ENCODE measurements at places on chromosomes 2 and 18.

DNA sequence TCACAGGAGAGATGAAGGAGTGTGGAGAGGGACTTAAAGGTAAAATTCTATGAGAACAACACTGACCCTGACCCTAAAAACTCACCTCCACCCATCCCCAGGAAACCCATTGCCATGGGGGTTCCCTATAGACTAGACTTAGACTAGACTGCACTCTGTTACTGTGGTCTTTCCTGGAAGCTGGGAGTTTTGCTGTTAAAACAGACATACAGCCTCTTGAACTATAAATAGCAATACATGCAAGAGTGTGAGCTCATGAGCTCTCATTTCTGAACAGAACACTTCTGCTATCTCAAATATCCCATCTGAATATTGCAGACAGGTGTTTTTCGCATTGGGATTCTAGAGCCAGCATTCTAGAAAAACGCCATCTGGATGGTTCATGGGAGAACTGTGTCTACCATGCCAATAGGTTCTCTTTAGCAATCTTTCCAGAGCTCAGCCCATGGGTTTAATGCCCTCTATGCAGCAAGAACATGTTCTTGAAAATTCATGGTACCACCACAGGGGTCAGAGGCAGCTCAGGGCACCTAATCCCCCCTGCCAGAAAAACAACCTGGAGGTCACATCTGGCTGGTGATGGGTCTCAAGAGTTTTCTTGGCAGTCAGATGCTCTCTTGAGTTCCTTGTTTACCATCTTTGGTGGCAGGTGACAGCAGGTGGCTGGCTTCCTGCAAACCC lies 51.9 kb downstream of the SLC14A2 start:
- no peak overlapping the region for H3K27ac ChIP-seq
- H3K4me3 ChIP-seq: no peak overlapping the region
- H3K4me1 ChIP-seq: peaks cover 9% of the 10 kb centered on the region
- H3K36me3 ChIP-seq: no peaks in the 10 kb centered on the region

GRCh38 chr2:15364561-15364960 lies 196.6 kb downstream of the NBAS start:
- H3K36me3 ChIP-seq: no peaks in the 10 kb centered on the region
- H3K27ac ChIP-seq: no peak overlapping the region
- H3K4me3 ChIP-seq: no peak overlapping the region
- H3K4me1 ChIP-seq: peaks cover 10% of the 10 kb centered on the region

- no peaks in the 10 kb centered on the region for H3K27me3 ChIP-seq
- 0 out of 2 replicates have a peak overlapping the region, but pooled peaks have one; percentile 24 for H3K27ac ChIP-seq
- peak overlapping the region; percentile 72 for H3K4me3 ChIP-seq
- peak; percentile 96 for DNase-seq
These were observed 502 bp upstream of the PER2 start for GRCh38 chr2:238288650-238289573.

DNA sequence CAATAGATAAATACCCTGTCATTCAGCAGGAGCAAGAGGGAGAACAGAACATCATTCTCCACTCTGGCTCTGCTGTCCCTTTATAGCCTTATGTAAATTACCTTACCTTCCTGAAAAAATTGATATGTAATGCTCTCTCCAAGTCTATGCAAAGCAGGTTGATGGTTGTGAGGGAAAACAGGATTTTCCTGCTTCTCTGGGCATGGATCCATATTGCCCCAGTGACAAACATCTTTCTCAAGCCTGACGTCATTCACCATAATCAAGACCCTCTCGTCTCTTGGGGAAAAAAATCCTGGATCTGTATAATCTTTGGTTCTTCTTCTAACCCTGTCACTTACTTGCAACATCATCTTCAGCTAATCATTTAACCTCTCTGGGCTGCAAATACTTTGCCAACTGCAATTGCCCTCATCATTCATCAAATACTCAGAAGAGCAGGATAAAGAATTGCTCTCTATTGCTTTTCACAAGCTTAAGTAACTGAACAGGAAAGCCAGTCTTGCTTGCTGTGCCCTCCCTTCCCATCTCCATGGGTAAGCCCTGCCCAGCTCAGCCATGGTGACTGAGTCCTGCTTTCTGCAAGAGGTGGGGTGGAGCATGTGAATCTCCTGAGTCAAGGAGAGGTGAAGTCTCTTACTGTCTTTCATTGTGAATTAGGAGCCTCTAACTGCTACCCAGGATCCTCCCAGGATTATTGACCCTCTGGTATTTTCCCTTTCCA lies 123.7 kb upstream of the KLF7 start:
- H3K36me3 ChIP-seq: no peaks in the 10 kb centered on the region
- H3K4me3 ChIP-seq: no peak overlapping the region
- H3K4me1 ChIP-seq: peaks cover 16% of the 10 kb centered on the region
- peak; percentile 66 for DNase-seq
- peak overlapping the region; percentile 11 for H3K27ac ChIP-seq

DNA sequence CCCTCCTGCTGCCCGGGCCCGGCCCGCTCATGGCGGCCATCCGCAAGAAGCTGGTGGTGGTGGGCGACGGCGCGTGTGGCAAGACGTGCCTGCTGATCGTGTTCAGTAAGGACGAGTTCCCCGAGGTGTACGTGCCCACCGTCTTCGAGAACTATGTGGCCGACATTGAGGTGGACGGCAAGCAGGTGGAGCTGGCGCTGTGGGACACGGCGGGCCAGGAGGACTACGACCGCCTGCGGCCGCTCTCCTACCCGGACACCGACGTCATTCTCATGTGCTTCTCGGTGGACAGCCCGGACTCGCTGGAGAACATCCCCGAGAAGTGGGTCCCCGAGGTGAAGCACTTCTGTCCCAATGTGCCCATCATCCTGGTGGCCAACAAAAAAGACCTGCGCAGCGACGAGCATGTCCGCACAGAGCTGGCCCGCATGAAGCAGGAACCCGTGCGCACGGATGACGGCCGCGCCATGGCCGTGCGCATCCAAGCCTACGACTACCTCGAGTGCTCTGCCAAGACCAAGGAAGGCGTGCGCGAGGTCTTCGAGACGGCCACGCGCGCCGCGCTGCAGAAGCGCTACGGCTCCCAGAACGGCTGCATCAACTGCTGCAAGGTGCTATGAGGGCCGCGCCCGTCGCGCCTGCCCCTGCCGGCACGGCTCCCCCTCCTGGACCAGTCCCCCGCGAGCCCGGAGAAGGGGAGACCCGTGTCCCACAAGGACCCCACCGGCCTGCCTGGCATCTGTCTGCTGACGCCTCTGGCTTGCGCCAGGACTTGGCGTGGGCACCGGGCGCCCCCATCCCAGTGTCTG lies 767 bp downstream of the RHOB start:
- H3K4me3 ChIP-seq: peak overlapping the region; percentile 97
- peaks cover 52% of the 10 kb centered on the region for H3K4me1 ChIP-seq
- peak overlapping the region; percentile 69 for H3K27ac ChIP-seq
- no peaks in the 10 kb centered on the region for H3K27me3 ChIP-seq
- no peak for DNase-seq
- peaks cover 17% of the 10 kb centered on the region for H3K36me3 ChIP-seq

- DNase-seq: no peak
- no peaks in the 10 kb centered on the region for H3K27me3 ChIP-seq
- no peaks in the 10 kb centered on the region for H3K36me3 ChIP-seq
- no peak overlapping the region for H3K4me3 ChIP-seq
These were observed 11.2 kb upstream of the ZNF512 start for GRCh38 chr2:27571681-27572080.

- H3K27me3 ChIP-seq: no peaks in the 10 kb centered on the region
- no peaks in the 10 kb centered on the region for H3K36me3 ChIP-seq
- H3K4me1 ChIP-seq: 0 out of 2 replicates have a peak, but pooled peaks cover 4% of the 10 kb centered on the region
- H3K27ac ChIP-seq: no peak overlapping the region
These were observed 1081.4 kb upstream of the NRXN1 start for GRCh38 chr2:52113338-52113737.

DNA sequence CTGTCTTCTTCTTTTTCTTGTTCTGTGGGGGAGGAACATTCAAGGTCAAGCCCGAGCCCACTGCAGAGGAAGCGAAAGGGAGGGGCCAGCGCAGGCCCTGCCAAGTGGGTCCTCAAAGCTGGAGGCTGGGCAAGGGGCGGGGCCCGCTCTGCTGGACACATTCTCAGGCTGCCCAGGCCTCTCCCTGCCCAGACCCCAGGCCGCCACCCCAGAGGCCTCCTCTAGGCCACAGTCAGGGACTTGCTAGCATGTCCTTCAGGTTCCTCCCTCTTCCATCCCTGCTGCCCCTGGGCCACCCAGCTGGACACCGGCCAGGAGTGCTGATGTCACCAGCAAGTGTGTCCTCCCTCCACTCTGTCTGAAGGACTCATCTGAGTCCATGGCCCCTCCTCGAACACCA lies 44.1 kb downstream of the KIF1A start:
- no peaks in the 10 kb centered on the region for H3K4me1 ChIP-seq
- no peaks in the 10 kb centered on the region for H3K36me3 ChIP-seq
- peak; percentile 42 for DNase-seq
- H3K27ac ChIP-seq: no peak overlapping the region
- no peak overlapping the region for H3K4me3 ChIP-seq

- peak; percentile 37 for DNase-seq
- peaks cover 12% of the 10 kb centered on the region for H3K4me1 ChIP-seq
- H3K36me3 ChIP-seq: no peaks in the 10 kb centered on the region
- no peaks in the 10 kb centered on the region for H3K27me3 ChIP-seq
These were observed 57.4 kb downstream of the MYO1B start for GRCh38 chr2:191302459-191303139.

- no peak for DNase-seq
- H3K27me3 ChIP-seq: no peaks in the 10 kb centered on the region
- no peak overlapping the region for H3K27ac ChIP-seq
These were observed 130.1 kb upstream of the SP5 start for GRCh38 chr2:170585067-170585466.

DNA sequence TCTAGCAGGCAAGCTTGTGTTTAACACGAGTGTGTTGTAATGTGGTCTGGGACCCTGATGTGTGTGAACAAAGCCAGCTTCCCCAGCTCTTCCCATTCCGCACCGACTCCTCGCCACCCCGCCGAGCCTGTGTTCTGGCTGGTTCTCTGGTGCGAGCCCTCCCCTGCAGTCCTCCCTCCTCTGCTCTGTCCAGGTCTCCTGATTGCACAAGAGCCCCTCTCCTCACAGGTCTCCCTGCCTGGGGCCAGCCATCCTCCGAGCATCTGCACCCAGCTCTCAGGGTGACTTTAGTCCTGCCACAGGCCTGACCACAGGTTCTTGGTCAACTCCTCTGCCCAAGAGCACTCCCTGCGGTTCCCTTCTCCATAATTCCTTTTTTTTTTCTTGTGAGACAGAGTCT lies 13.2 kb downstream of the SLC66A3 start:
- H3K4me3 ChIP-seq: no peak overlapping the region
- H3K27ac ChIP-seq: no peak overlapping the region
- no peaks in the 10 kb centered on the region for H3K4me1 ChIP-seq
- H3K36me3 ChIP-seq: no peaks in the 10 kb centered on the region
- no peak for DNase-seq
- no peaks in the 10 kb centered on the region for H3K27me3 ChIP-seq

- no peak overlapping the region for H3K4me3 ChIP-seq
- DNase-seq: no peak
- no peak overlapping the region for H3K27ac ChIP-seq
- H3K4me1 ChIP-seq: 0 out of 2 replicates have a peak, but pooled peaks cover 4% of the 10 kb centered on the region
- H3K27me3 ChIP-seq: no peaks in the 10 kb centered on the region
- H3K36me3 ChIP-seq: no peaks in the 10 kb centered on the region
These were observed 24.5 kb downstream of the PLEKHM3 start for GRCh38 chr2:208000701-208001395.

GRCh38 chr2:207332480-207333212 lies 166.9 kb upstream of the KLF7 start:
- H3K36me3 ChIP-seq: no peaks in the 10 kb centered on the region
- H3K27ac ChIP-seq: no peak overlapping the region
- H3K4me1 ChIP-seq: peaks cover 38% of the 10 kb centered on the region
- no peak overlapping the region for H3K4me3 ChIP-seq

DNA sequence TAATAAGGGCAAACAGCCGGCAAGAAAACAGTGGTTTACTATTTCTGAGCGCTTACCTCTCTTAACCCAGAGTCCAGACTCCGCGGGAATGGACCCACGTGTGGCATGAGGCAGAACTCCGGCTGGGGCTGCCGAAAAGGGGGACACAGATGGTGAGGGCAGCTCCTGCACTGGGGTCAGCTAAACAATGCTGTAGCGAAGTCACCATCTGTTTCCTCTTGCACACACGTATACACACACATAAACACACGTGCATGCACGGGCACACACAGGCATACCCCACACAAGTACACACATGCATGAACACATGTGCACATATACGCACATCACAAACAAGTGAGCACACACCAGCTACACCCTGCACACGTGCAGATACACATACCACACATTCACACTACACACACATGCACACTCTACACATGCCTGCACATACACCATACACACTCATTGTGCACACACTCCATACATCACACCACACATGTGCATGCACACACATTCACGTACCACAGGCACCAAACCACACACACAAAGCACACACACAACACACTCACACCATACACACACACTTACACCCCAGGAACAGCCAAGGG lies 105.9 kb upstream of the ID2 start:
- no peaks in the 10 kb centered on the region for H3K4me1 ChIP-seq
- no peak overlapping the region for H3K27ac ChIP-seq
- DNase-seq: peak; percentile 10
- H3K27me3 ChIP-seq: peaks cover 99% of the 10 kb centered on the region
- H3K36me3 ChIP-seq: no peaks in the 10 kb centered on the region
- H3K4me3 ChIP-seq: no peak overlapping the region

GRCh38 chr2:8538531-8538930 lies 143.3 kb upstream of the ID2 start:
- H3K4me3 ChIP-seq: no peak overlapping the region
- H3K36me3 ChIP-seq: no peaks in the 10 kb centered on the region
- DNase-seq: no peak
- peaks cover 9% of the 10 kb centered on the region for H3K4me1 ChIP-seq
- peaks cover 90% of the 10 kb centered on the region for H3K27me3 ChIP-seq
- H3K27ac ChIP-seq: no peak overlapping the region

DNA sequence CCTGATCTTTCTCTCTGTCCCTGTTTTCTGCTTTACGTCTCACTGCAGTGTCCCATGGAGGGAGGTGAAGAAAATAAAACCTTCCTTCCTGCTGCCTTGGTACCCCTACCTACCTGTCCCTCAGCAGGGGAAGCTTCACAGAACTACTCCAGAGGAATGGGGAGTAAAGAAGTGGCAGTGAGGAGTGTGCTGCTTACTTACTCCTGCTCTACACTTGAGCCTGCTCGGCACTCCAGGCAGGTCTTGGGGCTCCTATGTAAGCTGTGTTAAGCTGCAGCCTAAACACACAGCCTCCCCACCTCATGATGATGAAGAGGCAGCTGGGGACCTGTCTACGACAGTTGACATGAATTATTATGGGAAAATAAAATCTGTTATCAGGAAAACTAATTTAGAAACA lies 72.6 kb downstream of the ACSL3 start:
- H3K4me1 ChIP-seq: no peaks in the 10 kb centered on the region
- no peak overlapping the region for H3K4me3 ChIP-seq
- DNase-seq: no peak

GRCh38 chr2:40507432-40507831 lies 55.5 kb upstream of the SLC8A1 start:
- no peak overlapping the region for H3K27ac ChIP-seq
- 0 out of 2 replicates have a peak, but pooled peaks cover 4% of the 10 kb centered on the region for H3K4me1 ChIP-seq
- H3K27me3 ChIP-seq: no peaks in the 10 kb centered on the region
- no peak overlapping the region for H3K4me3 ChIP-seq
- no peak for DNase-seq
